ENCODE measurements at places on chromosomes 7 and 10.

DNA sequence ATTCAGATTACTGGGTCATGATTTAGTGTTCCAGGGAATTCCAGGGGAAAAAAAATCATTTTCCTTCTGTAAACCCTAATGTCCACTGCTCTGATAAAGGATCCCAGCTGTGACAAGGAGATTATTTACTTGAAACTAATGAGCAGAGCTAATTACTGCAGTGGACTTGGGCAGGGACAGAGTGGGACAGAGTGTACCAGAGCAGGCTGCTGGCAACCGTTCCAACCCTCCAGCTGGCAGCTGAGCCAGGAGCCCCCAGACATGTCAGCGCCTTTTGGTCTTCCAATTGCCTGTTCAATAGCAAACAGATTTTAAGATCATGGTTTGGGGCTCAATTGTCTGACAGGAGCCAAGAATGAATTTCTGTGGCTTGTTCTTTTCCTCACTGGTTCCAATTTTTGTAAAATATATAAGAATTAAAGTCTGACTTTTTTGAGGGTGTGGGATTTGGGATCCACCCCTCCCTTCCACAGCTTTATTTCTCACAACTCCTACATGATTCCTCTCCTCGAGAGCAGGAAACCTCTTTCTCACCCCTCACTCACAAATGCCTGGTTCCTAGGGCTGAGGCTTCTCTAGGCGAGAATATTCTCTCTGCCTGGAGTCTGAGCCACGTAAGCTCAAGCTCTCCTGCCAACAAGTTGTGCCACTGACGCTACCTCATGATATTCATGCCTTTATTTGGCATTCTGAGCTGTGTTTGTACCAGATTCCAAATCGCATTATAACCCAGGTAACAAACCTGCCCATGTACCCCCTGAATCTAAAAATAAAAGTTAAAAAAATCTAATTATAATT lies 20.6 kb upstream of the FAM180A start:
- no peak for DNase-seq

- no peak for DNase-seq
These were observed 3.1 kb upstream of the HOXA10 start for GRCh38 chr7:27176962-27177794.

- DNase-seq, result no peak
These were observed 67.7 kb upstream of the NEUROD6 start for GRCh38 chr7:31408140-31408729.

GRCh38 chr10:50336140-50336539 lies 84.8 kb upstream of the ASAH2 start:
- no peak for DNase-seq

DNA sequence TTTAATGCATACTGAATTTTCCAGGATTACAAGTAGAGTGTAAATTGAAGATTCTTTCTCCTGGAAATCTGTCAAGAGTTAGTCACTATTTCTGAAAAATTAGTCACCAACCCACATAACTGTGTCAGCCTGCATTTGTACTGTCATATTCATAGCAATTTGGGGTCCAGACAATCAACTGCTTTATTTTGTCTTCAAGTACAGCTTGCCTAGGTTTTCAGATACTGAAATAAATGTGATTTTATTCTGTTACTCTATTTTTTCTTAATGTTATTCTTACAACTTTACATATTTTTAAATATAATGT lies 55.1 kb downstream of the CUBN start:
- no peak for DNase-seq

DNA sequence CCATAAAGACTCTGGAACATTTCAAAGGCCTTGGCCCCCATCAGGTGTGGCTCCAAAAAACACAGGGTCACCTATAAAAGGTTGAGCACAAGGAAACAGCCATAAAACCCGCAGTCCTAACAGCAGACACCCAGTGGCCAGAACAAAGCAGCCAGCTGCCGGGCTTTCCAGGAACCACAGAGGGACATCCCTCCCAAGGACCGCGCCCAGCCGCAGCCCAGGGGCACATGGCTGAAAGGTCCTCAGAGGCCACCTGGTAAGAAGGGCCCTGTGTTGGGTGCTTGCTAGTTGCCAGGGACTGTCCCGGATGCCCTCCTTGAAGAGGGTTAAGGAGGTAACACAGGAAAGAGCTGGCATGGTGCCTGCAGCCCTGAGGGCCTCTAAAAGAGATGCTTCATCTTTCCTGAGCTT lies 32.7 kb downstream of the KCNMA1 start:
- no peak for DNase-seq

DNA sequence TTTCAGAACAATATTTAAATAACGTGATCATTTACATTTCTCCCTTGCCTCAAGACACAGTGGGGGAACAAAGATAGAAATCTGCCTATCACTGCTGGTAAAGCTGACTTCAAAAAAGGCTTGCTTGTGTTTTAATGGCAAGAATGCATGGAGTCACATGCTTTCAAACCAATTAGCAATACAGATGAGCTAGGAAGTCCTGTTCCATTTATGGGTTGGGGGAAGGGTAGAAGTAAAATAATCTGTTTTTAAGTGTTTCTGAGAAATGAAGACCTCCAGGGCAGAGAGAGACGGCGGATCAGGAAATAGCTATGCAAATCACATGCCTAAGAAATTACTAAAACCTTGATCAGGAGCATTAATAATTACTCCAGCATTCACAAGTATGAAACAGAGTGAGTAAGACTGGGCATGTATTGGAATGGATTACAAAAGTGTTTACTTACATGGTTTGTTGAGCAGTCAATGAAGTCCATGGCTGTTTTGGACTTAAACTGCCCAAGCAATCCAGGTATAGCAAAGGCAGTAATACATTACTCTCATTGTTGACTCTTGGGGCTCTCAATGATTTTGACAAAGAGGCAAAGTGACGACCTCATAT lies 142.0 kb downstream of the ARID5B start:
- DNase-seq, result no peak

- no peak for DNase-seq
These were observed 650.5 kb upstream of the SORCS1 start for GRCh38 chr10:107814865-107815487.

- DNase-seq, result no peak
These were observed 9.8 kb downstream of the AGBL3 start for GRCh38 chr7:134996097-134996550.

DNA sequence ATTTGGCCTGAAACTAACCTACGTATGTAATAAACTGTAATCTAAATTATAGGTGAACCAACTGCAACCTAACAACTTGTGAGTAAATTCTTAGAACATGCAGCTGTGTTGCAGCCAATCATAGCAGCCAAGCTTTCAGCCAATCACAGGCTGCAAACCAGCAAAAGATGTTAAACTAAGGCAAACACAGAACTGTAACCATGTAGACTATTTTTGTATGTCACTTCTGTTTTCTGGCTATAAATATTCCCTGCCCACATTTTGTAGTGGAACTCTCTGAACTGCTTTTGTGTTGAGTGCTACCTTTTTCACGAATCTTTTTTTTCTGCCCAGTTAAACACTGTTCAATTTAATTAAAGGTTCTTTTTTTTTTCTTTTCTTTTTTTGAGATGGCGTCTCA lies 28.2 kb upstream of the ZPBP start:
- no peak for DNase-seq

- DNase-seq, result no peak
These were observed 1.4 kb downstream of the GCK start for GRCh38 chr7:44187636-44188416.

GRCh38 chr7:39592586-39592985 lies 26.4 kb downstream of the YAE1 start:
- DNase-seq, result no peak

- no peak for DNase-seq
These were observed 24.3 kb downstream of the CDH23 start for GRCh38 chr10:71421075-71421434.

- no peak for DNase-seq
These were observed 108.2 kb upstream of the KAT6B start for GRCh38 chr10:74718208-74718607.

GRCh38 chr10:14583252-14583651 lies 191.4 kb downstream of the FAM107B start:
- DNase-seq, result no peak

- DNase-seq, result no peak
These were observed 9.0 kb downstream of the SKIDA1 start for GRCh38 chr10:21516242-21517131.

DNA sequence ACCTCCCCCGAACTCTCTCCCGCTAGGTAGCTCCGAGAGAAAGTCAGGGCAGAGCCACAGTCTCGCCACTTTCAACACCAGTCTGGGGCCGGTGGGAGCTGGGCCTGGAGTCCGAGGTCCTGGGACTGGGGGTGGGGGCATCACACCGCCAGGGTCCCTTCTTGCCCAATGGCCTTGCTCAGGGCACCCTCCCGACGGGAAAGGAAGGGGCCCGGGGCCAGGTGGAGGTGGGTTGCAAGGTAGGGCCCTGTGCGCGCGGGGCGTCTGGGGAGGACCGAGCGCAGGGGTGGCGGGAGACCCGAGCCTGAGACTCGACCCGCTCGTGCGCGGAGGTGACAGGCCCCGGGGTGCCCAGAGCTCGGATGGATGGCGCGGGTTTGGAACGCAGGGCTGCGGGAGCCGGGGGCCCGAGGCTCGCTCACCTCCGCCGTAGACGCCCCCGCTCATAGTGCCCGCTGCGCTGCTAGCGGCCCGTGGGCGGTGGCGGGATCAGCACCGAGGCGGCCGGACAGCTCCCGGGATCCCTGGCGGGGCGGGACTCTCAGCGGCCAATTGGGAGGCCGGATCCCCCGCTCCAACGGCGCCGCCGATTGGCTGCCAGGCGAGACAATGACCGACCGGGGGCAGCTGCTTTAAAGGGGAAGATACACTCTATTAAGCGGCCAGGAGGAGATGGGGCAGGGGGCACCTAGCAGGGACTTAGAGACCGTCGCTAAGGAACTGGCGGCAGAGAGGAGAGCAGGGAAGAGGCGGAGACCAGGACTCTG lies at the start of gene ACTL6B:
Gene ACTL6B, minus strand, starts transcription at position 541 of the 767 bp plus-strand sequence. Its CDS starts 94 bp downstream, at position 447.
- peak; percentile 71 for DNase-seq

- no peak for DNase-seq
These were observed 23.7 kb downstream of the NUP42 start for GRCh38 chr7:23205577-23205908.
